ENCODE measurements at places on chromosomes 11 and 22. TPM values are rescaled to one million over a fixed set of nuclear protein-coding genes. Genes with fewer than 3 reads are reported as not detected.

DNA sequence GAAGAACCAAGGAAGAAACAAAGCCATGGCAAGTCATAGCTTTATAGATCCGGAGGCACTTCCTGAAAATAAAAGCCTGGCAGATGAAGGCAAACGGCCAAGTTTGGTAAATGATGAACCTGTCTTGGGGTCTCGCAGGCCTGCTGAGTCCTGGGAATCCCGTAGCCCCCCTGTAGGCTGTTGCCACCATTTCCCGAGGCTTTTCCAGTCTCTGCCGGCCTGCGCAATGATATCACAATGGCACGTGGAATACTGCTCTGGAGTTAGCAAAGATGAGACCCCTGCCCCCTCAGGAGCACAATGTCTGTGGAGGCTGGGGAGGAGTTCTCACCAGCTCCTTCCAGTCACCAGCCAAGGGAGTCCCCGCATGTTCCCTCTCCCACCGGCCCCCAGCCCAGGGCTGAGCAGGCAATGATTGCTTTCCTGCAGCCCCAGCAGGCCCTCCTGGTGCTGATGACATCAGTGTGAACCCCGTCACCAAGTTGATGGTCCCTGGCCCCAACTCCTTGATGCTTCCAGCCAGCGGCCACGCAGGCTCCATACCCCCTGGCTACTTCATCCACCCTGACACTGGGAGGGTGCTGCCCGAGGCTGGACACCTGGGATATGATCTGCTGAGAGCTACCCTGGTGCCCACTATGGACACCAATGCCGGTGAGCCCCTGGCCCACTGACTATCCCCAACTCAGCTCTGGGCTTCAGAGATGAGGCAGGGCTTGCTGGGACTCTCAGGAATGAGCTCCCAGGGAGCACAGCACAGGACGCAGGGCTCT lies 55.9 kb downstream of the BTG4 start:
- DNase-seq, result no peak

- no peak for DNase-seq
These were observed 3.8 kb downstream of the COA4 start for GRCh38 chr11:73872749-73873357.

The EIF3F gene
- 334 TPM for total RNA-seq

The P4HA3 gene
- total RNA-seq, result 1.7 TPM

- DNase-seq, result peak; percentile 71
These were observed 39.3 kb downstream of the AMBRA1 start for GRCh38 chr11:46554213-46555147.

The SLC22A6 gene
- total RNA-seq, result not detected

DNA sequence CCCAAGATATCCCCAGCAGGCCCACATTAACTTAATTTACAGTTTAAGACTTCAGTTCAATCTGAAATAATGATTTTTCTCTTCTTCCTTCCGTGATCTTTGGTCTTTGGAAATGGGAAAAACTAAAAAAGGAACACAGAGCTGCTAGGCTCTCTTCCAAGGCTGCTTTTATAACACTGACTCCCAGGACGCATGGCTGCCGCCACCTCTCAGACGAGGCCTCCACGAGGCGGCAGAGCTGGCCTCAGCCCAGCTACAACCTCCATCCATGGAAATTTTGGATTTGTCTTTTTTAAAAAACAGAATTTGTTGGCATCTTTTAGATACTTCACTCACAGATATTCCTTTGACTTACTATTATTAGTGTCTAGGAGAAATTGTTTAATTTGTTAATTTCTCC lies 385.5 kb upstream of the SYN3 start:
- no peak for DNase-seq

DNA sequence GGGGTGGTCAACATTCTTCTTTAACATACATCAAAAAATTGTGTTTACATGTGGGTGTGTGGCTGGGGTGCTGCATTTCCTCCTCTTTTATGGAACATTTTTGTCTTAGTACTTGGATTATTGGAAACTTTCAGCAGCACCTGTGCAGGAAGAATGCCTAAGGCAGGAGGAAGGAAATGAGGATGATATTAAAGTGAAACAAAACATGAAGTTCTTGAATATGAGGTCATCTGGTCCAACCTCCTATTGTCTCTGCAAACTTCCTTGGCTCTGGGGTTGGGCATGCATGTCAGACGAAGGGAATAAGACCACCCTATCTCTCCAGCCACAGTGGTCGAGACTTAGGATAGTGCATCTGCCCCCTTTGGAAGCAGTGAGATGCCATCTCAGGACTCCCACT lies 20.6 kb upstream of the OR9Q1 start:
- no peak for DNase-seq

The HTATIP2 gene
- 51.5 TPM for total RNA-seq

DNA sequence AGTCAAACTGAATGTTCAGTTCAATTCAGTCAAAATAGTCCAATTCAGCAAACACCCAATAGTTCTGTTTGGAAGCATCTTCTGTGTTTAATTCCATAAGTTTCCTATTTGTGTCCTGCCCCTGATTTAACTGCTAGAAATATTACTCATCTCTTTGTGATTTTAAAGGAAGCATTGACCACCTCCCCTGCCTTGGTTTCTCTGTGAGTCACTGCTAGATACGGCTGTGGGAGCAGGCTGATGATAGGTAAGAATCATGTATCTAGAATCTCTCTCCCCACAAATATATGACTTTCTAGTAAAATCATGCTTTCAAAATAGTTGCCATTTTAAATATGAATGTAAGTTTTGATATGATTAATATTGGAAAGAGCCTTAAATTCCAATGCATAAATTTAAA lies 888.5 kb downstream of the NTM start:
- no peak for DNase-seq

- DNase-seq, result no peak
These were observed 14.5 kb downstream of the USP35 start for GRCh38 chr11:78203184-78203583.

The HIC2 gene
- 5.9 TPM for total RNA-seq

The NAV2 gene
- total RNA-seq, result 48.7 TPM

The SERPIND1 gene
- not detected for total RNA-seq

Data from kidney epithelial cell (primary cell).